ENCODE measurements at places on chromosomes 5 and 9.

DNA sequence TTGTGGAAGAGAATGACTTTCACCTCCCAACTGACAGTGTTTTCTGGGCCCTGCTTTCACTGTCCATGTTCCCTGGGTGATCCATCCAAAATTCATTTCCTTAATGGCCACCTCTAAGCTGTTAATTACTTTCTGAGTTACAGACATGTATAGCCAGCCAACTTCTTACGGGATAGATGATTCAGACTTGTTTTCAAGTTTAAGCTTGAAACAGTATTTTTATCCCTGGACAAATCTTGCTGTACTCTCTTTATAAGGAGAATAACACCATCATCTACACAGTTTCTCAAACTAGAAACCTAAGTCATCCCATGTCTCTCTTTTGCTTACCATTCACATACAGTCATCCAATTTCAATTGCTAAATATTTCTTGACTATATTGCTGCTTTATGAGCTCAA is 6.9 kb downstream of the FAM174A start:
- no peak for DNase-seq

GRCh38 chr5:51138164-51138563 is 245.1 kb upstream of the ISL1 start:
- no peak for DNase-seq

DNA sequence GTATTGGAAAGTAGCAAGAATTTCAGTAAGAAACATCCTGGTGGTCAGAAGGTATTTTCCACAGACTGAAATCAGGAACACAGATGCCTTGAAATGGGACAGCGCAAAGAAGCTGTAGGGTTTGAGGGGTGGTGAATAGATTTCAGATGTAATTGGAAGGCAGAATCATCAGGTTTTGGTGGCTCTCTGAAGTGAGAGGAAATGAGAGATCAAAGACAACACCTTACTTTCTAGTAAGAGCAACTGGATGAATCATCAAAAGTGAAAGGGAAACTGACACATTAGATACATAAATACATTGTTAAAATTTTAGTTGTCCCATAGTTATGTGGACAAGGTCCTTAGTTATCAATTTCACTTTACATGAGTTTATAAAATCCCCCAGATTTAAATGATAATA is 188.2 kb upstream of the SLC27A6 start:
- DNase-seq = no peak

GRCh38 chr5:176712546-176713304 is 65.4 kb downstream of the TSPAN17 start:
- DNase-seq = no peak

DNA sequence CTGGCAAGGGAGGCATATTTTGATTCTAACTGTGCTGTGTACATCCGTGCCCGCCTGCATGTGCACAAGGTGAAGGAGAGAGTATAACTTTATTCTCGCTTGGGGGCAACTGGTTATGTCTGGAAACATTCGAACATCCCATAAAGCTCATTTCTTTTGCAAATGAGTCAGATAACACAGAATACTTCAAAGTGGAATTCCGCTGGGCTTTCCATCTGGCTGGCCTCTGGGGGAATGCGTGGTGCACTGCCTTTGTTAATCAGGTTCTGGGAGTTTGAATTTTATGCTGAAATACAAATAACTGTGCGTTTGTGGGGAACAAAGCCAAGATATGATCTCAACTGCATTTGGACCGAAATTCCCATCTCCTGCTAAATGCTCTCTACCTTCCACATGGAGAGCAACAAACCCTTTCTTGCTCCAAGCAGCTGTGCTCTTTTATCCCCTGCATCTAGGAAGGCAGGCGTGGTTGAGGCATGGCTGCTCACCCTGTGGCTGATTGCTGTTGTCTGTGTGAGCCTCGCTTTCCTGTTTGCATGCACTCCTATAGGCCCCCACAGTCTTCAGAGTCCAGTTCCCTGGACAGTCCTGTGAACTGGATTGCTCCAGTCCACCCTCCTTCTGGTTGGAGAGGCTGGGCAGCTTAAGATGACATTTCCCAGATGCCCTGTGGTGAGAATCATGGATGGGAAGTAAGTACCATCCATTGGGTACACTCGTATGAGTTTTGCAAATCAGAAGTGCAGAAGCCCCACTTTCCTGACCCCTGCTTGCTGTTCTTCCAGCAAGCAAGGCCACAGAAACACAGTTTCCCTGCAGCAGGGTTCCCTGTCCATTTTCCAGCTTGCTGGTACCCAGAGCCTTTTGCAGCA is 82.9 kb upstream of the ALDH1B1 start:
- no peak for DNase-seq

DNA sequence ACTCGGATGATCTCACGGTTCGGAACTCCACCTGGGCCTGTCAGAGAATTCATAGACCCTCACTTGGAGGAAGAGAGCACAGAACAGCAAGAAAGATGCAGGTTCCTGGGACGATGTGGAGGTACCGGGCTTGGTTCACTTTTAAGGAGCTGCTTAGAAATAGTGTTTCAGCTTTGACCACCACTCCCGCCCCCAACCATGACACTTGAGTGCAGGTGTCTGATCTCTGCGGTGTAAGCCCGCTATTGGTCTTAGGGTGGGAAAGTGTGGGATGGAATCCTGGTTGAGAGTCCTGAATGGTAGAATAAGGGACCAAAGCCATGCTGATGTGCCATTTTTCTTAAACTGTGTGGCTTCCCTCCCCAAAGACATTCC is 97.2 kb upstream of the LMX1B start:
- DNase-seq = no peak

DNA sequence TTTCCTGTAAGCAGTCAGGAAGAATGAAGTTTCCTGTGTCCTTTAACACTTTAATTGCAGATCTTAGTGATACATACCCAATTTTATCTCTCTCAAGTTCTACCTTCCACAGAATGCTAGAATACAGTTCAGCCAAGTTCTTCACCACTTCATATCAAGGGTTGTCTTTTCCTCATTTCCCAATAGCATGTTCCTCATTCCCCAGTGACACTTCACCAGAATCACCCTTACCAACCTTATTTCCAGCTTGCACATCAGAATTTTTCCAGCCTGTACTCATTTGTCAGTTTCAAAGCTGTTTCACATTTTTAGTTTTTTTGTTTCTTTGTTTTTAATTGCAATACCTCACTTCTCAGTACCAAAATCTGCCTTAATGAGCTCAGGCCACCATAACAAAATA is 126.1 kb downstream of the ESM1 start:
- DNase-seq = no peak

DNA sequence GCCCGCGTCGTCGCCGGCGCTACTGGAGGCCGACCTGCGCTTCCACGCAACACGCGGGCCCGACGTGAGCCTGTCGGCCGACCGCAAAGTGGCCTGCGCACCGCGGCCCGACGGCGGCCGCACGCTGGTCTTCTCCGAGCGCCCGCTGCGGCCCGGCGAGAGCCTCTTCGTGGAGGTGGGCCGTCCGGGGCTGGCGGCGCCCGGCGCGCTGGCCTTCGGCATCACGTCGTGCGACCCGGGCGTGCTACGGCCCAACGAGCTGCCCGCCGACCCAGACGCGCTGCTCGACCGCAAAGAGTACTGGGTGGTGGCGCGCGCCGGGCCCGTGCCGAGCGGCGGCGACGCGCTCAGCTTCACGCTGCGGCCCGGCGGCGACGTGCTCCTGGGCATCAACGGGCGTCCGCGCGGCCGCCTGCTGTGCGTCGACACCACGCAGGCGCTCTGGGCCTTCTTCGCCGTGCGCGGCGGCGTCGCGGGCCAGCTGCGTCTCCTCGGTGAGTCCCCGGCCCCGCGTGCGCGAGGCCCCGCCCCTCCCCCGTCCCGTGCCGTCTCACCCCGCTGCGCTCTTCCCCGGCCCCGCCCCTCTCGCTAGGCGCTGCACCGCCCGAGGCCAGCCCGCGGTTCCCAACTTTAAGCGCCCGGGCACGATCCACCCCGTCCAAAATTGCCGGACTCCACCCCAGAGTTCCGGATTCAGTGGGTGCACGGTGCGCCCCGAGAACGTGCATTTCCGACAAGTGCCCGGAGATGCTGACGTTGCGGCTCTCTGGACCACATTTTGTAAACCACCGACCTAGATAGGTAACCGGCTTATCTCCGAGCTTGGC is 42.8 kb downstream of the NEURL1B start:
- DNase-seq = peak; percentile 27

GRCh38 chr9:15553528-15553898 is 670 bp downstream of the CCDC171 start:
- DNase-seq = no peak

- peak; percentile 33 for DNase-seq
Measured at GRCh38 chr9:126326228-126327005, at the start of gene MVB12B. MVB12B (plus strand) TSS chr9:126326829; CDS start chr9:126326930, 101 bp downstream.

GRCh38 chr9:89071591-89071990 is 80.3 kb downstream of the S1PR3 start:
- DNase-seq = no peak

- no peak for DNase-seq
Measured at GRCh38 chr5:139459451-139459934, 3.0 kb downstream of the ECSCR start.

- no peak for DNase-seq
Measured at GRCh38 chr9:21413151-21413550, 4.2 kb downstream of the IFNA8 start.

DNA sequence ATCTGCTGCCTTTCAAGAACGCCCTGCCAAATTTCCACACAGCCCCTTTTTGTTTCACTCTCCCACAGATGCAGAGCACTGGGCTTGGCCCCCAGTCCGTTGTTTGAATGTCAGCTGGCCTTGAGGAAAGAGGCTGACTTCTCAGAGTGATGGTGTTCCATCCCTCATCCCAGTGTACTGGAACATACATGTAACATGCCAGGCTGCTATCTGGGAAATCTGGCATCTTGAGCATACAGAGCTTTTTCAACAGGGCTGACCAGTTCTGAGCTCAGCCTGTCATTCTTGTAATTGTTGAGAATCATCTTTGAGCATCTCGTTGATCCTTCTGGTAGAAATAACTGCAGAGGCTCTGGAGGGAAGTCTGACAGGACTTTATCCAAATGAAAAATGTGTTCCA is 2.8 kb downstream of the GALNT10 start:
- DNase-seq = no peak

GRCh38 chr5:57311251-57311650 is 137.4 kb downstream of the GPBP1 start:
- DNase-seq = no peak

- DNase-seq = no peak
Measured at GRCh38 chr5:150848271-150848670, 1.9 kb downstream of the IRGM start.

DNA sequence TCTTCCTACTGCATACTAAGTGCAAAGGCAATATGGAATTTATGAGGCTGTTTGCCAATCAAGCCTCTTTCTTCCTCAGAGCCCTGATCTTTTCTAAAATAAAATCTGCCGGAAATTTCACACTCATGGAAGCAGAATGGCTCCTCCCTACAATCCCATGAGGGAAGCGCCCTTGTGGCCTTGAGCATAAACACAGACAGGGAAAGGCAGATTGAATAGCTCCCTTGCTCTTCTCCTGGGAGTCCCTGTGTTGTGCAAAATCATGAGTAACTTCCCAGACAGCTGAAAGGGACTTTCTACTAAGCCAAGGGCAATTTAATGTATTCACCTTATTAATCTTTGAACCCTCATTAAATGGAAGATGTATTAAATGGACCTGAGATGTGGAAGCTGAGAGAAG is 226.1 kb upstream of the PIK3R1 start:
- DNase-seq = no peak

- no peak for DNase-seq
Measured at GRCh38 chr9:117343427-117343826, 71.4 kb downstream of the ASTN2 start.

- no peak for DNase-seq
Measured at GRCh38 chr5:150217038-150217437, 27.2 kb downstream of the SLC6A7 start.

DNA sequence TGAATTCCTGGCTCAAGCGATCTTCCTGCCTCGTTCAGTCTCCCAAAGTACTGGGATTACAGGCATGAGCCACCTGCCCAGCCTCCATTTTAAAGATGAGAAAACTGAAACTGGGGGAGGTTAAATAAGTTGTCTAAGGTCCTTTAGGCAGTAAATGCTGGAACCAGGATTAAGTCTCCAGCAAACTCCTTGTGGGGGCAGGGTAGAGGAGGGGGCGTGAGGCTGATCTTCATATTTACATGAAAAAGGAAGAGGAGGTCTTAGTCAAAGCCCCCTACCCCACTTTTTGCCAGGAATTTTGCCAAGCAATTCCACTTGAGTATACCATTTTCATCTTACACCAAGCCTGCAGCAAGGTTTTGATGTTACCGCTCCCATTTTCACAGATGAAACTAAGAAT is 76.6 kb upstream of the NR4A3 start:
- DNase-seq = no peak

GRCh38 chr5:163649514-163649913 is 144.1 kb downstream of the MAT2B start:
- no peak for DNase-seq

DNA sequence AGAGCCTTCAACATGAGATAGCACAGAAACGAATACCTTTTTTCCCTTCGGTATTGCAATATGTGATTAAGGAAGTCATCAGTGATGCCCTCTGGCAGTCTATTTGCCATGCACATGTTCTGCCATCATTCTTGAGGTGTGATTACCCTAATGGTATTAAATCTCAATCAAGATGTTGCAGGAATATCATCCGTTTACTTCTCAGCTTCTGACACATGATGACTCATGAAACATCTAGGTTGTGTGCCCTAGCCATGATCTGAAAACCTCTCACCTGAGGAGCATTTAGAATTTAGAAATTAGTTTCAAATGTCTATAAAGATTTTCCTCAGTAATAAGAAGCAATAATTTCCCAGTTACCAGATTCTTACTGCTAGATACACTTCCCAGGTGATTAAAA is 209.1 kb downstream of the ADGRV1 start:
- no peak for DNase-seq

DNA sequence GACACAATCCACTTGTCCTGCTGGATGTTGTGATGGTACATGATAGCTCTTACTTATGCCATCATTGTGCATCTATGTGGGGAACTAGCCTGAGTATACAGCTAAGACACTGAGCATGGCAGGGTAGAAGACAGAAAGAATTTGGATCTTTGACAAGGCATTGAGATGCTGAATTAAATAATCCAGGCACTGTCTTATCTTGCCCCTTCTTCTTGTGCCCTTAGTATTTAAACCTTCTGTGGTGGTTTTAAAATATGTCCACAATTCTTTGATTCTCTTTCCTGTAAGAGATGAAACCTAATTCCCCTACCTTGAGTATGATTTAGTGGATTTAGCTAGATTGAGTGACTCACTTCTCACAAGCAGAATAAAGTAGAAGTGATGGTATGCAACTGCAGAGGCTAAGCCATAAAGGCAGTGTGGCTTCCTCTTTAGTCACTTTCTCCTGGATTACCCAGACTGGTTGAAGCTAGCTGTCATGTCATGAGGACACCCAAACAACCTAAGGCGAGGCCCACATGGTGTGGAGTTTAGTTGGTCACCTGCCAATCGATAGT is 174.0 kb upstream of the NREP start:
- DNase-seq = no peak

GRCh38 chr5:139828207-139828895 is 32.7 kb downstream of the PSD2 start:
- no peak for DNase-seq

DNA sequence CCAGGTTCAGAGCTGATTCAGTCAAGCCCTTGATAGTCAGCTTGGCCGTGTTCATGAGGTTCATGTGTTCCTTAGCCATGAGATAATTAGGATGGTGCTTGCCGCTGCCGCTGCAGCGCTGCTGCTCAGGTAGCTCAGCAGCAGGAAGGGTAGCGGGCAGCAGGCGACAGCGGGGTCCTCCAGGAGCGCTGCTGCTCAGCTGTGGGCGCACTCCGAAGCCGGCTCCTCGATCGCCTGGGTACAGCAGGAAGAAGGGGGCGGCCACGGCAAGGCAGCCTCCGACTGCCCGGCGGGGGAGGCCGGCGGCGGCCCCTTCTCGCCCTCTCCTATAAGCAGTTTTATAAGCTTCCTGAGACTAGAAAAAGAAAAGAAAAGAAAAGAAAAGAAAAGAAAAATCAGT is 1253.6 kb downstream of the EFNA5 start:
- DNase-seq = no peak

GRCh38 chr5:22111320-22111719 is 741.8 kb downstream of the CDH12 start:
- no peak for DNase-seq

Data from T follicular helper cell (primary cell).